Urothelium cell line (cell line): ENCODE measurements at places on chromosomes 1 and 21.

GRCh38 chr1:177890479-177890878 lies 79.4 kb downstream of the SEC16B start:
- DNase-seq: no peak

- no peak for DNase-seq
These were observed 82.2 kb downstream of the FBXO2 start for GRCh38 chr1:11571906-11572616.

GRCh38 chr1:177934461-177934860 lies 35.4 kb downstream of the SEC16B start:
- DNase-seq: no peak

DNA sequence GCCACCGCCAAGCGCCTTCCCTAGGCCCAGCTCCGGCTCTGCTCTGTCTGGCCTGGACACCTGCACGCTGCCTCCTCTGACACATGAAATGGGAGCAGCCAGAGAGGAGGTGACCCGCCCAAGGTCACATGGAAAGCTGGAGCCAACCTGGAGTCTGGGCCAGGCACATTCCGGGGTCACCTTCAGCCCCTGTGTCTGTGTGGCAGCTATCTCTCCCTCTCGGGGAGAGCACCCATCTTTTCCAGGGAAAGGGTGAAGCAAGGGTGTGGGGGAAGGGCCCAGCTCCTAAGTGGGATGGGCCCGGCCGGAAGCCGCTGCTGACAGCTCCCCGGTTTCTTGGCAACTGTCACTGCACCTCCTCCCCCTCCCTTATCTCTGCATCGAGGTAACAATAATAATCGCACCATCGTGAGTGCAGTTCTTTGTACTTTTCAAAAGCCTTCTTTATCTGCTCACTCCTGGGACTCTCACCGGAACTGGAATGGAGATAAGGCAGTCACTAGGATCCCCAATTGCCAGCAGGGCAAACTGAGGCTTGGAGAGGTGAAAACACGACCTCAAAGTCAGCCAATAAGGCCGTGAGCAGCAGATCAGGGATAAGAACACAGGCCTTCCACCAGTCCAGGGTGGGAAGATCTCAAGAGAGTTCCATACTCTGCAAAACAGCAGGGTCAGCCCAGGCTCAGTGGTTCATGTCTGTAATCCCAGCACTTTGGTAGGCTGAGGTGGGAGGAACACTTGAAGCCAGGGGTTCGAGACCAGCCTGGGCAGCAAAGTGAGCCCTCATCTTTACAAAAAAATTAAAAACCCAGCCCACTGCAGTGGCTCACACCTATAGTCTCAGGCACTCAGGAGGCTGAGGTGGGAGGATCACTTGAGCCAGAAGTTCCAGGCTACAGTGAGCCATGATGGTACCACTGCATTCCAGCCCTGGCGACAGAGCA lies 36.9 kb downstream of the RAP1GAP start:
- DNase-seq: peak; percentile 35
